Parietal lobe (tissue), 2 donors: ENCODE measurements at places on chromosomes 5 and 9. TPM values are rescaled to one million over a fixed set of nuclear protein-coding genes. Genes with fewer than 3 reads are reported as not detected.

ANXA2R gene
- total RNA-seq, result 2.5 TPM

PCDHGC5 gene
- total RNA-seq, result 20.0 TPM

ZNF454 gene
- 25.4 TPM for total RNA-seq

IL4 gene
- total RNA-seq, result not detected

STRBP gene
- 120 TPM for total RNA-seq

HEMGN gene
- 0.94 TPM for total RNA-seq

SPACA9 gene
- total RNA-seq, result 2.8 TPM

DMRT2 gene
- total RNA-seq, result not detected

RBM22 gene
- total RNA-seq, result 42.9 TPM

KLHL3 gene
- total RNA-seq, result 24.7 TPM

FOXD4 gene
- 0.31 TPM for total RNA-seq

SLC1A3 gene
- 231 TPM for total RNA-seq

CDH9 gene
- 14.7 TPM for total RNA-seq

ZBTB6 gene
- 51.3 TPM for total RNA-seq

FOXD4L4 gene
- 1.6 TPM for total RNA-seq

FIBCD1 gene
- 1.3 TPM for total RNA-seq

LRRC19 gene
- total RNA-seq, result under 0.01 TPM

C5orf46 gene
- total RNA-seq, result not detected

GFI1B gene
- not detected for total RNA-seq

AMACR gene
- 11.0 TPM for total RNA-seq

EPB41L4B gene
- 3.4 TPM for total RNA-seq

HRCT1 gene
- total RNA-seq, result 0.63 TPM

GRXCR2 gene
- not detected for total RNA-seq

C7 gene
- 0.94 TPM for total RNA-seq

SUSD1 gene
- total RNA-seq, result 77.0 TPM

CREB3 gene
- total RNA-seq, result 30.0 TPM

KCNN2 gene
- total RNA-seq, result 19.1 TPM

LAMC3 gene
- 2.2 TPM for total RNA-seq

CCDC192 gene
- not detected for total RNA-seq

SHC3 gene
- 68.9 TPM for total RNA-seq
